T-helper 2 cell (primary cell): ENCODE measurements at places on chromosomes 2 and 18.

GRCh38 chr18:3914833-3915610 is 465.1 kb downstream of the TGIF1 start:
- DNase-seq = no peak

- no peak for DNase-seq
Observed at GRCh38 chr18:46915800-46916550, 1.3 kb downstream of the PIAS2 start.

DNA sequence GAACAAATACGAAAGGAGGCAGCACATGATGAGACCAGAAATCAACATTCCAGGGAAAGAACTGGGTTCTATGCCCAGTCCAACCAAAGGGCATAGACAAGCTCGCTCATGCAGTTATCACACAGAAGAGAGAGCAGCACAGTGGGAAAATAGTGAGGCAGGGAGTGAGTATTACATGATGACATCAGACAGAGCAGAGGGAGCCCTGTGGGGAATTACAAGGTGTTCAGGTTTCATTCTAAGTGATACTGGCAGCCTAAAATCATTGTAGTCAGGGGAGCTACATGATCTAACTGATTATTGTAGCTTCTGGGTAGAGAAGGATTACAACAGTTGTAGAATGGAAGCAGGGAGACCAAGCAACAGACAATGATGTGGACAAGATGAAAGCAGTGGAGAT is 658.5 kb downstream of the ARHGAP15 start:
- DNase-seq = no peak

DNA sequence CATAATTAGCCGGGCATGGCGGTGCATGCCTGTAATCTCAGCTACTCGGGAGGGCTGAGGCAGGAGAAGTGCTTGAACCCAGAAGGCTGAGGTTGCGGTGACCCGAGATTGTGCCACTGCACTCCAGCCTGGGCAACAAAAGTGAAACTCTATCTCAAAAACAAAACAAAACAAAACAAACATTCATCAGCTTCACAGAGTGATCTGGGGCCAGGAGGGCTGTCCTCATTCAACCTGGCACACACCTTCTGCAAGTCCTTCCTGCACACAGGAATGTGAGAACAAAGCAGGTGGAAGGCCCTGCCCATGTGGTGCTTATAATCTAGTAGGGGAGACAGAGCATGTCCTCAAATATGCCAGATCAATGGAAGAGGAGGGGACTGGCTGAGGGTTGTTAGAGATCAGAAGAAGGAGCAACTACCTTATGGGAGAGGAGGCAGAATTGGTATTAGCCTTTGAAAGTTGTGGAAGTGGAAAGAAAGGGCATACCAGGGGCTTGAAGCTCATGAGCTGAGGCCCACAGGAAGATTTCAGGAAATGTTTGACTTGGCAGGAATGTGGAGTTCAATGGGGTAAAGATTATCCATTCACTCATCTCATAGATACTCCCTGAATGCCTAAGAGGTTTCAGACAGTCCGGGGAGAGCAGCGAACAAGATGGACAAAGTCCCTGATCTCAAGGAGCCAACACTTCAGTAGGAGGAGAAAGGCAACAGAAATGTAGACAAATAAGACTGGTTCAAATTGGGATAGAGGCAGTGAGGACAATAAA is 155.3 kb upstream of the SIX3 start:
- no peak for DNase-seq
